Activated T-helper 2 cell treated with anti-CD3 and anti-CD28 coated beads, Interferon-gamma antibody, Interleukin-2, Interleukin-4, amounts not matched to agents 10 μg/mL and 5 μg/mL and 100 μg/mL, durations not matched to agents 14 hours and 24 hours and 36 hours (primary cell): ENCODE measurements at places on chromosomes 12 and 14. TPM values are rescaled to one million over a fixed set of nuclear protein-coding genes. Genes with fewer than 3 reads are reported as not detected.

DNA sequence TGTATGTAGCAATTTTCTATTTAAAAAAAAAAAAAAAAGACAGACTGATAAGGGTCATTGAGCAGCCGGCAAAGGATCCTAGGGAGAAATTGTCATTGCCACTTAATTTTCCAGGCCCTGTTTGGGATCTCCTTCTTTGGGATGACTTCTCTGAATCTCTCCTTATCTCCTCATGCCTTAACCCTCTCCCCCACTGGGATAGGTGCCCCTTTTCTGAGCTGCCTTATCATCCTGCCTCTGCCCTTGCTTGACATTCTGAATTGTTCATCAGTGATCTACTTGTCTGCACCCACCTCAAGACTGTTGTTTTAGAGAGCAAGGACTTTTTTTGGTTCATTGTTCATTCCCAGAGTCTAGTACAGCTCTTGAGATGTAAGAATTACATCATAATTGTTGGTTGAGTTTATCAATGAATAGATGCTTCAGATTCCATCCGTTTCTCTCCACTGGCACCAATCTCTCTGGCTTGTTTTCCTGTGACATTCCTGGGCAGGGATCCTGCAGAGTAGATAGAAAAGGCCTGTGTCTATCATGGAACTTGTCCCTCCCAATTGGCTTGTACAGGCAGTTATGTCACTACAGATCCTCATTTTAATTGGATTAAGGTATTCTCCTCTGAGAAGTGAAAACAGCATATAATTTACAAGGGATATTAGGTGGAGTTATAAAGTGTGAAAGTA, 42.6 kb downstream of the SOCS2 start:
- no peak for DNase-seq
- peaks cover 14% of the 10 kb centered on the region for H3K27me3 ChIP-seq
- H3K4me3 ChIP-seq, result no peak overlapping the region
- H3K4me1 ChIP-seq, result no peaks in the 10 kb centered on the region

GRCh38 chr12:2402073-2402579, 349.3 kb downstream of the CACNA1C start:
- H3K4me3 ChIP-seq, result no peak overlapping the region
- no peak for DNase-seq
- H3K27me3 ChIP-seq, result peaks cover 21% of the 10 kb centered on the region
- H3K4me1 ChIP-seq, result peaks cover 1% of the 10 kb centered on the region

- peak overlapping the region; percentile 31 for H3K27ac ChIP-seq
- no peaks in the 10 kb centered on the region for H3K27me3 ChIP-seq
- peaks cover 21% of the 10 kb centered on the region for H3K4me1 ChIP-seq
- peaks cover 20% of the 10 kb centered on the region for H3K36me3 ChIP-seq
- peak; percentile 52 for DNase-seq
- H3K4me3 ChIP-seq, result peak overlapping the region; percentile 84
Measured at GRCh38 chr14:102593061-102593824, 794 bp downstream of the RCOR1 start.

DNA sequence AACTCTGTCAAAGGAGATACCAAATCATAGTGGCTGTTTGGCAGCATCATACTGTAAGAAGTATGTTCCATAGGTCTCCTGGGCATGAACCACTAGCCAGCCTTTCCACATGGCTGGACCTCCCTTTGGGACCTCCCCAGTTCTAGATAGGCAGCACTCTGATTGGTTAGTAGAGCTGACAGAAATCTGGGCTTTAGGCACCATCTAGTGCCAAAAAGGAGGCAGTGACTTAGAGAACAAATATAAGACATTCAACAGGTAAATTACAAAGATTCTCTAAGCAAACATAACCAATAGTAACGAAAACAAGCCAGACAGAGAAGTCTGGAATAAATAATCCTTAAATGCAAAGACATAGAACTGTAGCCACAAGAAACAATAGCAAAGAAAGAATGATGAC, 148.0 kb upstream of the PDE3A start:
- H3K4me3 ChIP-seq, result no peak overlapping the region
- no peaks in the 10 kb centered on the region for H3K27me3 ChIP-seq
- no peak overlapping the region for H3K27ac ChIP-seq
- no peaks in the 10 kb centered on the region for H3K36me3 ChIP-seq

DNA sequence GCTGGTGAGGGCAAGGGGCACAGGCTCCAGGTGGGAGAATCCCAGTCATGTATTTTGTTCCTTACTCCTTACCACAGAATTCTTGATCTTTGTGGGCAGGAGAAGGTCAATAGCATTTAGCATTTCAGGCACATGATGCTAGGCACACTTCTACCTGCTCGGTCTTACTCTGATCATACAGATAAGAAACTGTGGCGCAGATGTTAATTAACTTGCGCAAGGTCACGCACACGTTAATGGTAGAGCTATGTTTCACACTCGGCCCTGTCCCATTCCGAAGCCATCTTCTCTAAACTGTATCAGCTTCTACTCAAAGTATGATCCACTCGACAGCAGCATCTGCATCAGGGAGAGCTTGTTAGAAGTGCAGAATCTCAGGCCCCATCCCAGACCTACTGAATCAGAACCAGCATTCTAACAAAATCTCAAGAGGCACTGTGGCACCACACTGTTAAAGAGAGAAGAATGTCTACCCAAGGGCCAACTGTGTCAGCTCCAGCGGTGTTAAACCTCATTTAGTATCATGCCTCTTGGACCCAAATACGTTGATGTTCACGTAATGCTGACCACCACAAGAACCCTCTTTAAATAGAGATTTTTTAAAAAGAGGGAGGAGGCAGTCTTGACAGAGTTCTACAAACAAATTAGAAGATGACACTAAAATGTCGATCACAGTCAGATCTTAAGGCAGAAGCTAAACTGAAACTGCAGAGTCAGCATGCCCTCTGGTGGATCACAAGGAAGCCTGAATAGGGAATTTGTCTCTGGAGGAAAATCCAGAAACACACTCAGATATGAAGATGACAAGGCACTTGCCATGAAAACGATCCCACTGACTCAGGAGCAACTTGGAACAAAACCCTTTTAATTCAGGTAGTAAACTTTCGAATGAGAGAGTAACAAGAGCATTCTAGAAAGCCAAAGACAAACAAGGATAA, 7.3 kb downstream of the STXBP6 start:
- no peak overlapping the region for H3K4me3 ChIP-seq
- H3K27ac ChIP-seq, result no peak overlapping the region
- no peaks in the 10 kb centered on the region for H3K4me1 ChIP-seq
- H3K36me3 ChIP-seq, result no peaks in the 10 kb centered on the region

- H3K27me3 ChIP-seq, result peaks cover 3% of the 10 kb centered on the region
- H3K4me3 ChIP-seq, result no peak overlapping the region
- no peaks in the 10 kb centered on the region for H3K36me3 ChIP-seq
- peaks cover 1% of the 10 kb centered on the region for H3K4me1 ChIP-seq
- DNase-seq, result no peak
Measured at GRCh38 chr12:105939181-105939721, 199.5 kb downstream of the NUAK1 start.

FOXN3 gene
- 131 and 135 TPM in 2 replicates for total RNA-seq

DNA sequence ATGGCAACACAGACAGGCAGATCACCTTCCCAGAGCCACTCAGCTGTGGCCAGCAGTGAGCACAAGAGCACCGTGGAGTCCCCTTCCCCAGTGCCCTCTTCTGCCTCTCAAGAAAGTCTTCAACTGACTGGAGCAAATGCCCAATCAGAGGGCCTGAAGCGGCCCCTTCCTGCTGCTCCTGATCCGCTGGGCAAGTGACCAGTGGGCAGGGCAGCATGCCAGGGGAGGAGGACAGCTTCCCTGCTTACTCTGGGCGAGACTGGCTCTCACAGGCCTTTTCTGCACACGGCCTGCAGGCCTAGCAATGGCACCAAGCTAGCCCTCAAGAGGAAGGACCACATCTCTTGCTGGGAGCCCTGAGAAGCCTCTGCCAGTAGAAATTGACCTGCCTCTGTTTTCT, 890 bp downstream of the KRT71 start:
- H3K27me3 ChIP-seq, result peaks cover 7% of the 10 kb centered on the region
- no peaks in the 10 kb centered on the region for H3K4me1 ChIP-seq
- DNase-seq, result no peak
- no peak overlapping the region for H3K27ac ChIP-seq

MARS1 gene
- 249 and 257 TPM in 2 replicates for total RNA-seq

GLT8D2 gene
- 0.11 TPM in 1 of 2 replicates, not detected in the other for total RNA-seq

CFAP54 gene
- 0.14 and 0.23 TPM in 2 replicates for total RNA-seq

- H3K4me3 ChIP-seq, result no peak overlapping the region
- H3K27ac ChIP-seq, result no peak overlapping the region
- peaks cover 28% of the 10 kb centered on the region for H3K27me3 ChIP-seq
- H3K36me3 ChIP-seq, result no peaks in the 10 kb centered on the region
Measured at GRCh38 chr12:8475508-8476203, 19.9 kb downstream of the CLEC6A start.

DNA sequence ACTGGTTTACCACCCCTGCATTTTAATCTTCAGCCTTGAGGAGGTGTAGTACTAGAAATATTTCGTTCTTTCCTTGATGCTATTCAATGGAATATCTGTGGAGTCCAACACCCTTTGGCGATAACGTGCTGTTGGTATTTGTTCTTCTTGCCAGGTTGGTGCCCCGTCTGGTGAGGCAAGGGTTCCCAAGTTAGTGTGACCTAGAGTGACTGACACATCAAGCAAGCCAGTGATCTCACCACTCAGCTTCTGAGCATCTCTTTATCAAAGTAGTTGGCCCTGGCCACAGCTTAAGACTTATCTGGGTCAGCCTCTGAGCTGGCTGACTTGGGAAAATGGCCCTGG, 60.2 kb downstream of the PLXNC1 start:
- peak overlapping the region; percentile 77 for H3K4me3 ChIP-seq
- peak; percentile 23 for DNase-seq
- peaks cover 36% of the 10 kb centered on the region for H3K36me3 ChIP-seq
- H3K4me1 ChIP-seq, result peaks cover 56% of the 10 kb centered on the region
- H3K27me3 ChIP-seq, result no peaks in the 10 kb centered on the region

BCAT1 gene
- total RNA-seq, result 12.7 and 12.9 TPM in 2 replicates

KLHL33 gene
- total RNA-seq, result 0.07 TPM in 1 of 2 replicates, not detected in the other

DNA sequence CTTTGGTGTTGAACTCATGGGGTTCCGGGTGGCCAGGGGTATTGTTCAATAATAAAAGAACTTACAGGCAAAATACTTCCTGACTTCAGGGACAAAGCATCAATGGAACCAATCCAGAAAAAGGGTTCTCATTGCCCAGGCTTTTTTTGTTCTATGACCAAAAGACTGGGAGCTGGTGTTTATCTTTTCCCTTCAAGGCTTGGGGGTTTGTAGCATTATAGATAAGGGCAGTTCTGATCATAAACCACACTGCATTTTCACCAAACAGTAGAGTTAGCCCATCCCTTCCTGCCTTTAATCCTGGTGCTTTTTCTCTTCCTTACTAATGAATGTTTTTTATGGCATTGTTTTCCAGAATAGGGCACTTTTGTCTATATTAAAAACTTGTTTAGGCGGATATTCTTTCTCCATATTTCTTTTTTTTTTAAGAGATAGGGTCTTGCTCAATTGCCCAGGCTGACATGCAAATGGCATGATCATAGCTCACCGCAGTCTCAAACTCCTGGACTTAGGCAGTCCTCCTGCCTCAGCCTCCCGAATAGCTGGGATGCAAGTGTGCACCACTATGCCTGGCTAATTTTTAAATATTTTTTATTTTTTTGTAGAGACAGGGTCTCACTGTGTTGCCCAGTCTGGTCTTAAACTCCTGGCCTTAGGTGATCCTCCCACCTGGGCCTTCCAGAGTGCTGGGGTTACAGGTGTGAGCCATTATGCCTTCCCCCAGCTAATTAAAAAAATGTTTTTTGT, 9.7 kb downstream of the FUT8 start:
- no peak for DNase-seq
- H3K27me3 ChIP-seq, result no peaks in the 10 kb centered on the region
- peaks cover 26% of the 10 kb centered on the region for H3K4me1 ChIP-seq
- peaks cover 40% of the 10 kb centered on the region for H3K36me3 ChIP-seq
- H3K27ac ChIP-seq, result no peak overlapping the region

- peaks cover 19% of the 10 kb centered on the region for H3K4me1 ChIP-seq
- no peak overlapping the region for H3K4me3 ChIP-seq
- DNase-seq, result no peak
- H3K36me3 ChIP-seq, result no peaks in the 10 kb centered on the region
- H3K27me3 ChIP-seq, result no peaks in the 10 kb centered on the region
Measured at GRCh38 chr12:93094988-93095737, 166.1 kb upstream of the EEA1 start.
